ENCODE measurements at places on chromosomes 7 and 10.

DNA sequence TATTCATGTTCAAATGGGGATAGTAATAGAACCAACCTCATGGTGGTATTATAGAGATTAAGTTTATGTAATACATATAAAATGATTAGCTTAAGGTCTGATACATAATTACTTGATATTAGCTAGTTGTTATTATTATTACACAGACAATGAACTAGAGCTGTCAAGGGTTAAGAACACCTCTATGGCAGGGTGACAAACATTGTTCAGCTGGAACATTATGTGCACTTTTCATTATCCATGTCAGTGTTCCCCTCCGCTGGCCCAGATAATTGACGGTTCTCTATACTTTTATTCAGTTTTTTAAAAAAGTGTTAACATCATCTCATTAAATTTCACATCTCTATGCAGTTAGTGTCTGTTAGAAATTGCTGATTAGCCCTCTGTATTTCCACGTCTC, 142.1 kb downstream of the CDK14 start:
- no peak for DNase-seq

- no peak for DNase-seq
These were observed 153.9 kb downstream of the BMPER start for GRCh38 chr7:34059136-34059828.

GRCh38 chr7:82291931-82292330, 151.6 kb downstream of the CACNA2D1 start:
- no peak for DNase-seq

- DNase-seq = no peak
These were observed 97.8 kb downstream of the AGMO start for GRCh38 chr7:15463801-15464666.

DNA sequence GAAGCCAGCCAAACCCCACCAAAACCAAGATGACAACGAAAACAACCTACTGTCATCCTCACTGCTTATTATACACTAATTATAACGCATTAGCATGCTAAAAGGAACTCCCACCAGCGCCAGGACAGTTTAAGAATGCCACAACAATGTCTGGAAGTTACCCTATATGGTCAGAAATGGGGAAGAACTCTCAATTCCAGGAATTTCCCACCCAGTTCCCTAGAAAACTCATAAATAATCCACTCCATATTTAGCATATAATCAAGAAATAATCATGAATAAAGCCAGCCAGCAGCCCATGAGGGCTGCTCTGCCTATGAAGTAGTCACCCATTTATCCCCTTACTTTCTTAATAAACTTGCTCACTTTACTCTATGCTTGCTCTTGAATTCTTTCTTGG, 20.8 kb downstream of the MICU1 start:
- no peak for DNase-seq

GRCh38 chr7:43212921-43213320, 100.5 kb downstream of the HECW1 start:
- no peak for DNase-seq

DNA sequence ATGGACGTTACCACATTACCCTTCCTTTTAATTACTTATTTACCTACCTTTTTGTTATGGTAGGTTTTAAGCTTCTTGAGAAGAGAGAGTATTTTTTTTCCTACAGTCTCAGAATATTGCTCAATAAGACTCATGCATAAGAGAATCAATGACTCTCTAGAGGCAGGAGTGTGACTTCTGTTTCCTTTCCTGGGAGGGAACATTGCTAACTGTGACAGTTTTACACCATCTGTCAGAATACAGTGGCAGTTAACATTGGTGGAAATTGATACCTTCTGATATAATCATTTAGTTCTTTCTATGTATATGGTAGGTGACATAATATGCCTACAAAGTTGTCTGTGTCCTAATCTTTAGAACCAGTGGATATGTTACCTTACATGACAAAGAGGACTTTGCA, 348.7 kb upstream of the POT1 start:
- DNase-seq = no peak

DNA sequence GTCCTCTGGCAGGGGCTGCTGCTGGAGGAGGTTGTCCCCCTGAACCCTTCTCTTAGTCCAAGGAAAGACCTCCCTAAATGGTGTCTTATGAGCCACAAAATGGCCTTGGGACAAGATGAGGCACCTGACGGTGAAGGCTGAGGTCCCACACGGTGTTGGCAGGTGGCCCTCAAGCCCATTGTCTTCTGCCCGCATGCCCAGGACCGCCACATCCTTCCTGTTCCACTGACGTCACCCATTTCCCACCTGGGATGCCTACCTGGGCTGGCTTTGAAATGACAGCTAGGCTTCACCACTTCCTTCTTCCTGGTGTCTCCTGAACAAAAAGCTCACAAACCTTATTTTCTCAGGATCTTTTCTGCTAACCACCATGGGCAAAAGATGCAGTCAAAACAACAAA, 2.1 kb upstream of the DMBT1 start:
- no peak for DNase-seq

DNA sequence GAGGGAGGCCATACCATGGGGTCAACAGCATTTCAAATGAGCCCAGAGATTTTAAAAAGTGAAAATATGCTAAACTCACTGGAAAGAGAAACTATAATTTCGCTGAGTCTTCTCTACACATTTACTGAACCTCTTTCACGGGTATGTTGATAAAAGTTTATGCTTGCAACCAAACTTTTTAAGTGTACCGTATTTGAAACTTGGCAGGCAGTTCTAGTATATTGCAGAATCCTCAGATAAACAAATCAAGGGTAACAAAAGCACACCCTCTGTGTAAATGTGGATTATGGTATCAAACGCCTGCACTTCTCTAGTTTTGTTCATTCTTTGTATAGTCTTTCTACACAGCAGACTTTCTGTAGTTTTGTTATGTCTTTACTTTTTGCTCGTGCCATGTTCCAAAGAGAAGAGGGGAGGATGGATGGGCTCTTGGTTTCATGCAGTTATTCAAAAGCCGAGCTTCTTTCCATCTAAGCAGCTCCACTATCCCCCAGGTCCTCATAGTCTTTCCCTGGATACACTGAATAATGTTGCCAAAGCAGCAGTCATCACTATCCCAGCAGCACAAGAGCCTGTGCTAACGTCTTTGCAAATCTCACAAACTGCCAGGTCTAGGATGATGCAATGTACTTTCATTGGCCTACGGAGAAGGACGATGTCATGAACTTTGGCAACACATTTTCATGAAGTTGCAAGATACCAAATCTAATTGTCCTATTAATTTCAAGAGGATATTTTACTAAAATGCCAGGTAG, 131.2 kb downstream of the MPP7 start:
- DNase-seq = no peak

GRCh38 chr7:84471576-84471975, 277.0 kb upstream of the SEMA3A start:
- DNase-seq = no peak

Measured in activated CD4-positive, alpha-beta T cell treated with anti-CD3 and anti-CD28 coated beads, Interleukin-2, amount 10 ng/mL, durations not matched to agents 24 days and 14 days (primary cell).